ENCODE measurements at places on chromosomes 6 and 20.

DNA sequence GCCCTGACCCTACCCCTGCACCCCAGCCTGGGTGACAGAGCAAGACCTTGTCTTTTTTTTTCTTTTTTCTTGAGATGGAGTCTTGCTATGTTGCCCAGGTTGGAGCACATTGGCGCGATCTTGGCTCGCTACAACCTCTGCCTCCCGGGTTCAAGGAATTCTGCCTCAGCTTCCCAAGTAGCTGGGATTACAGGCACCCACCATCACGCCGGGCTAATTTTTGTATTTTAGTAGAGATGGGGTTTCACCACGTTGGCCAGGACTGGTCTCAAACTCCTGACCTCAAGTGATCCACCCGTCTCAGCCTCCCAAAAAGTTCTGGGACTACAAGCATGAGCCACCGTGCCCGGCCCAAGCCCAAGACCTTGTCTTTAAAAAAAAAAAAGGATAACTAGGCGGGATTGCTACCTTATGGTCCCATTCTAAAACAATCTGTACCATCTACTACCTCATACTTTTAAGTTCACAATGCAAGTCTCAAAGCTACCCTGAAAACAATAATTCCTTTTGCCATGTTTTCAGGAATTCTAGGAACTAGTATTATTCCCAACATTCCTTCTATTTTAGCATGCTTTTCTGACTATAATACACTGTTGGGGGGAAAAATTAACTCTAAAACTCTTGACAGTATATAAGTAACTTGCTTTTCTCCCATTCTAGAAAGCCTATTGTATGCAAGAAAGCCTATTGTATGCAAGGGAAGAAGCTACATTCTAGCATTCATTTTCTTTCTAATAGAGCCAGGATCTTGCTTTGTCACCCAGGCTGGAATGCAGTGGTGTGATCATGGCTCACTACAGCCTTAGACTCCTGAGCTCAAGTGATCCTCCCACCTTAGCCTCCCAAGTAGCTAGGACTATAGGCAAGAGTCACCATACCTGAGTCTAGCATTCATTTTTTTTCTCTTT lies 6.6 kb downstream of the TUBB start:
- DNase-seq = no peak

GRCh38 chr6:126069449-126069848 lies 83.1 kb downstream of the TRMT11 start:
- DNase-seq = no peak

DNA sequence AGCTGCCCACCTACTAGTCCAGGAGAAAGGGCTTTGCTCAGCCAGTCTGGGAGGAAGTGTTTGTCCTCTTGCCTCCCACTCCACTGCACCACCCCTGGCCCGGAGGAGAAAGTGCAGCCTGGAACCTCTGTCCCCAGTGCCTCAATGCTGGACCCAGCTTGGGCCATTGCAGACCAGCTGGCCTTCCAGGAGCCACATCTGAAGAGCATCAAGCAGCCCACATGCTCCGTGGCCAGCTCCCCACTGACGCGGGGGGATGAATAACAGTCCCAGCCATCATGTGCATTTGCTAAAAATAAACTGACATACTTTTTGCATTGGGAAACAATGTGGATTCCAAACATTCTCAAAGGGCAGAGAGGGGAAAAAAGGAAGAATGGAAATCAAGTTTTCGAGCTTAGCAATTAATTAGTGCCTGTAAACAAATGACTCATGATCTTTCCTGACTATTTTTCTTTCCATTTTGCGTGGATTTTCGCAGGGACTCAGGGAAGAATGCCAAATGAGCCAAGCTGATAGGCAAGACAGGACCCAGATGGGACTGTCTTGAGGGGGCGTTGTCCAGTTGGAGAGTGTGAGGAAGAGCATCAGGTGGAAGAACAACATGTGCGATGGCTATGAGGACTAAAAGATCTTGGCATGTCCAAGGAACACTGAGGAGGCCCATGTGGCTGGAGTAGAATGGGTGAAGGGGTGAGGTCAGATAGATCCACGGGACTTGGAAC lies 34.1 kb downstream of the CEBPB start:
- DNase-seq = no peak

DNA sequence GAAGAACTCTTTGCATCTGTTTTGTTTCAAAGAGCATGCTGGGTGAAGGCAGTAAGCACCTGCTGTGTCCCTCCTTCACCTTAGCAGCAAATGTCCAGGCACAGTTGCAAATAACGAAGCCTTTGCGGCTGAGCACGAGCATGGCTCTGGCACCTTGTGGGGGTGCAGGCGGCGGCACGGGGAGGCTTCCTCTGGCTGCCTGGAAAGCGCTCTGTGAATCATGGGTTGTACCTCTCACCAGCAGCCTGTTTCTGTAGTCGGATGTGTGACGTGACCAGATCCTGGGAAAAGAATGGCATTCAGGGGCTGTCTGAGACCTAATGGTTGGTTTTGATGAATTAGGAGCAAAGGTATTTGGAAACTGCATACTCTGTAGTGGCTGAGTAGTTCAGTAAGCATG lies 144.8 kb downstream of the DTNBP1 start:
- DNase-seq = no peak

- DNase-seq = no peak
Measured at GRCh38 chr20:62073323-62073722, 7.6 kb upstream of the TAF4 start.
